Thymus (tissue), 14 donors: ENCODE measurements at places on chromosomes 5 and 9.

- no peak for DNase-seq
Observed at GRCh38 chr9:93134740-93135444, 841 bp upstream of the NINJ1 start.

- DNase-seq, result no peak
Observed at GRCh38 chr5:23343121-23343520, 164.3 kb upstream of the PRDM9 start.

DNA sequence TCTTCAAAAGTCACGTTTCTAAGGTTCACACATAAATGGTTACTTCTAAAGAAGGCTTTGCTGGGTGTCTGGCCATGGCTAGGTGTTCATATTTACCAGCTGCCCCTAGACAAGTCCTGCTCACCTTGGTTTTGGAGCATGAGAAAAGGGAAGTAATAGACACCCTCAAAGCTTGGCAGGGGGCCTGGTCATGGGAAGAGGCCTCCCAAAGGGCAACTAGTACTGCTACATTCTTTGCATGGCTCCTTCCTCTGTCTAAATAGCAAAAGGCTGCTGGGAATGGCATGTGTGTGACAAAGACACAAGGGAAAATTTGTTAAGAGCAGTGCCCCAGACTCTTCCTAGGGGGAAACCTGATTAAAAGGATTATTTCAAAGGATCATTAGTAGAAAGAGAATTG, 93.4 kb downstream of the NRG2 start:
- no peak for DNase-seq

DNA sequence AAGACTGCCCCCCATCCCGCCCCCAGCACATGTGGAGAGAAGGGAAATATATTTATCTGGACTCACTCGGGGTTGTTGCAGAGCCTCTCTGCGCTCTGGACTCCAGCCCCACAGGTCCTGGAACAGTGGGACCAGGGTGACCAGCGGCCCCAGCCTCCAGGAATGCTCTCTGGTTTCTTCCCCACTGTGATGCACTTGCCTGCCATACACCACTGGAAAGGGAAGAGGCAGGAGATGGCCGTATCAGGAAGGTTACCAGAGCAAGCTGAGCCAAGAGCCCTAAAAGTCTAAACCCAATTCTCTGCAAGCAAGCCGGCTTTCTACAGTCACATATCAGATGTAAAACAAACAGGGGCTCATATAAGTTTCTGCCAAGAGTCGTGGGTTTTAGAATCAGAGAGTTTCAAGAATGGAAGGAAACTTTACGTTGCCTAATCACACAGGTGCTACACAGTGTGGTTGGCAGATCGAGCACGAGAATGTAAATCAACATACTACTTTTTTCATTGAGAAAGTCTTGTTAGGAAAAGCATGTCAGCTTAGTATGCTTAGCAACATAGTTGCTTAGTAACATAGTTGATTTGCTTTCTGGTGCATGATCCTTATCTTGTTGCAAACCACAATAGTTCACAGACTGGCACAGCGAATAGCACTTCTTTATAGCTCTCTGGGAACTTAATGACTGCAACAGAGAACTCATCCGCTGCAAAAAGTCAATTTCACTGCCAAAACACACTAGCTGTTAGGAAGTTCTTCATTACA, 201.2 kb downstream of the TARS1 start:
- peak; percentile 31 for DNase-seq

GRCh38 chr5:110909950-110910349, 161.6 kb upstream of the TSLP start:
- no peak for DNase-seq

- DNase-seq, result no peak
Observed at GRCh38 chr5:9885164-9885563, 255.0 kb upstream of the TAS2R1 start.

GRCh38 chr9:92503156-92503555, 20.9 kb upstream of the ASPN start:
- DNase-seq, result no peak

DNA sequence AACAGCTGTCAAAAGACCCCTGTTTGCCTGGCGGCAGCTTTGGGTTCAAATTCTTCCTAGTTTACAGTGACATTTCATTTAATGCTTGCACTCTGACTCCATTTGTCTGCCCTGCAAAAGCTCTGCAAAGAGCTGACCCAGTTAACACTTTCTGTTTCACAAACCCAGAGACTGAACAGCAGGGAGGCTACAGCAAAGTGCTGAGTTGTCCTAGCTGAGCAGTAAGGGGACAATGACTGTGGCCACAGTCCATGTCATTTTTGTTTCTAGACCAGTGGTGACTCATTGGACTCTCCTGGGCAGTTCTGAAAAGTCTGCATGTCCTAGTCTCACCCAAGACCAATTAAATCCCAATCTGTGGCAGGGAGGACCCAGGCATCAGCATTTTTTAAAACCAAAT, 994.8 kb upstream of the WWC1 start:
- DNase-seq, result no peak

GRCh38 chr5:67506241-67506640, 309.6 kb upstream of the CD180 start:
- no peak for DNase-seq

DNA sequence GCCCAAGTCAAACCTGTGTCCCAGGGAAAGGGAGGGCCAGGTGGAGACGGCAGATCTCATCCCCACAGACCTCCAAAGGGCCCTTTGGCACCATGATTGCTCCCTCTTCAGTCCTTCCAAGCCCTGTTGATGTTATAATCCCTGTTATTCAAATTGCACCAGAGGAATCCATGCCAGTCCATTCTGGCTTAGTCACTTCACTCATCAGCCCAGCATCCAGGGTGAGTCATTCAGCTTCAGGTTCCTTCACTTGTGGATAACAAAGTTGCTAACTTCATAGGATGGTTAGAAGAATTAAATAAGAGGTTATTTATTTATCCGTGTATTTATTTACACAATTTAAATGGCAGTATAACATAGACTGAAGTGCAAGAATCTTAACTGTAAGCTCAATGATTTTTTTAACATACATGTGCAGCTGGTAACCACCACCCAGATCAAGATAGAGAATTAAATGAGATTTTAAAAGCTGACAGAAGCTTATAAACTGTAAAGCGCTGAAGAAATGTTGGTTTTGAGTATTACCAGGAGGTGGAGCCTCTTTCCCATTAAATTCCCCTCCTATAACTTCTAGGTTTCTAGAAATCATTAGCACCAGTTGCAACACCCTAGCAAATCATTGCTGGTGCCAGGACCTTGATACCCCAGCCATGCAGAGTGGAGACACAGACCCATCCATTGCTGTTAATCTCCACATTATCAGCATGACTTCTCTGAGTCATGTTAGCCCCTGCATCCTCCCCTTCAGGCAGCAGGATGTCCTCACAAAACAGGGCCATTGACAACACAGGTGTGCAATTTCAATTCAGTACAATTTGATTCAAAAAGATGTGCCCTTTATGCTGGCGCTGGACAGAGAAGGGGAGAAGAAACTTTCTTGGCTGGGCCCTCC, 77.4 kb downstream of the SEC61B start:
- no peak for DNase-seq

GRCh38 chr9:87445646-87446045, 52.0 kb upstream of the DAPK1 start:
- peak; percentile 78 for DNase-seq

DNA sequence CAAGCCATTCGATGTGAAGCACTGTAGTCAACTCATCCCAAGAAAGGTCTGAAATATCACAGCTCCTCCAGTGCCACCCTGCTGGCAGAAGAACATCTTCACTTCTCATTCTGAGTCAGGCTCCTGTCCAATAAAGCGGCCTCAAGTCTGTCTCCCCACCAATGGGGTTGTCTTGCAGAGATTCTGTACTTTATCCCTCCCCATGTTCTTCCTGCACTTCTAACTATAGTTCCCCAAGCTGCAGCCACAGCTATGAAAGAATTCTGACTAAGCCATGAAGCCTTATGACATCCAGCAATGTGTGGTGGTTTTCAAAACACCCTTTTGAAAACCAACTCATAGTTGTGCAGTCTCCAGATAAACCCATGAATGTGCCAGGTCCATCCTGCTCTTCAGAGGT, 6.8 kb downstream of the MACROH2A1 start:
- DNase-seq, result no peak

DNA sequence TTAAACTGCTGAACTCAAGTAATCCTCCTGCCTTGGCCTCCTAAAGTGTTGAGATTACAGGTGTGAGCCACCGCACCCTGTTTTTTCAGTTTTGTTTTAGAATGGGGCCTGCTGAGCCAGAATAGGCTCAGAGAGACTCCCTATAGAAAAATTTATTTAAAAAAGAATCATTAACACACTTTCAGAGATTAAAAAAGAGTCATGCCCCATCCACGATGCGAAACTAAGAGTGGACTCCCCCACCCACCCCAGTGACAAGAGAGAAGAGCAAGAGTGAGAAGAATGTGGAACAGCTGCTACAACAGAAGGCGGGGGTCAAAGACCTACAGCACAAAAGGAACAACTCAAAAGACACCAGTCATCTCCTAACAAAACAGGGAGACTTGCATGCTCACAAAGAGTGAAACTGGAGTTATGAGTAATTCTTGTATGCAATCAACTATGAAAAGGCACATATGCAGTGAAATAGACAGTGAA, 47.2 kb downstream of the GLDC start:
- DNase-seq, result no peak

- no peak for DNase-seq
Observed at GRCh38 chr5:28495876-28496275, 1457.5 kb upstream of the CDH9 start.

DNA sequence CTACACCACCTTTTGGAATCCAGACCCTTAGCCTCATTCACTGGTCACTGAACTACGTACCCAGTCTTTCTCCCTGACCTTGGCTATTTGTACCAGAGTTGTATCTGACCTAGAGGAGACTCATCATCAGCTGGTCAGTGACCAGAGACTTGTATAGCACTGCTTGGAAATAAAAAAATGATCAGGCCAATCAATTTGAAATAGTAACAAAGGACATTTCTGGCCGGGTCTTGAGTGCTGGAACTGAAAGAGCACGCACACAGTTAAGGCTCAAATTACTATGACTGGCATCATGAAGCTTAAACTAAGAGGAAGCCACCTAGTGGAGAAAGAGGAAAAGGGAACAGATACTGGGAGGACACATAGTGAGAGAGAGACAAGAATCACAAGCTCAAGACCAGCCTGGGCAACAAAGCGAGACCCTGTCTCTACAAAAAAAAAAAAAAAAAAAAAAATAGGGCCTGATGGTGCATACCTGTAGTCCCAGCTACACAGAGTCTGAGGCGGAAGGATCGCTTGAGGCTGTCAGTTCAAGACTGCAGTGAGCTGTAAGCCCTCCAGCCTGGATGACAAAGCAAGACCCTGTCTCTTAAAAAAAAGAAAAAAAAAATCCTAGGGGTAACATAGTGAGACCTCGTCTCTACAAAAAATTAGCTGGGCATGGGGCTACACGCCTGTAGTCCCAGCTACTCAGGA, 12.8 kb upstream of the SRP19 start:
- DNase-seq, result peak; percentile 21

- DNase-seq, result no peak
Observed at GRCh38 chr9:126159430-126160060, 167.1 kb upstream of the MVB12B start.

GRCh38 chr9:99137225-99137624, 32.3 kb downstream of the TGFBR1 start:
- DNase-seq, result no peak

- no peak for DNase-seq
Observed at GRCh38 chr9:131019388-131020239, 10.6 kb downstream of the LAMC3 start.

DNA sequence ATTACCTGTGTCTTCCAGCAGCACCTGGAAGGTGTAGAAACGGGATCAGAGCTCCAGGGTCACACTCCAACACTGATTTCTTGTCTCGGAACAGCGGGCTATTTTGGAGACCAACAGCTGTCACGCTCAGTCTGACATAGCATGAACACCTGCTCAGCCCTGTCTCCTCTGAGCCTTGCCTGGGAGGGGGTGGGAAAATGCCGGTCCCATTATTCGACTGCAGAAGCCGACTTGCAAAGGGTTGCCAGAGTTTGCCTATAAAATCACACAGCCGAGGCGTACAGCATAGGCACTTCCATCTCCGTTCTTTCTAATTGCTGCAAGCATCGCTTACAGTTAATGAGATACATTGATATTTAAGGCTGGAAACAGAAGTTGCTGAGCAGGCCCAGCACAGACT, 300.8 kb upstream of the MSX2 start:
- DNase-seq, result no peak

GRCh38 chr5:133371371-133372155, 240.8 kb downstream of the FSTL4 start:
- DNase-seq, result no peak

GRCh38 chr9:88585426-88585825, 50.4 kb downstream of the NXNL2 start:
- no peak for DNase-seq

- DNase-seq, result no peak
Observed at GRCh38 chr9:90044710-90045151, 439.9 kb downstream of the GADD45G start.

DNA sequence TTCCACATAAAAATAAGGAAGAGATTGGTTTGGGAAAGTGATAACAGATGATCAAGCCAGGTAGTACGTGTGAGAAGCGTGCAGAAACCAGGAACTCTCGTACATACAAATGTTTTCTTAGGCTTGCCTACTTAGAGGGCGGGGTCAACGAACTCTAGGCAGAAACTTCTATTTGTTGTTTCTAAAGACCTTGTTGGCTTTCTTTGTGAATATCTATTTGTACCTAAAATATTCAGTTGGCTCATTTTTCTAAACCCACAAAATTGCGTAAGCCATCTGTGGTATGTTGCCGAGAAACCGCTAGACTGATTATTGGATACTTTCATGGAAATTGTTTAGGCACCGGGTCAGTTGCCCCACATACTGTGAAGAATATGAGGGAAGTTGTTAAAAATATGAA, 458.5 kb downstream of the MAT2B start:
- DNase-seq, result no peak

GRCh38 chr5:94908889-94909480, 290.5 kb downstream of the SLF1 start:
- DNase-seq, result no peak
